ENCODE measurements at places on chromosomes 11 and 22.

- DNase-seq, result no peak
Observed at GRCh38 chr11:61930933-61931332, 13.6 kb upstream of the RAB3IL1 start.

GRCh38 chr11:126430581-126431335 is 75.3 kb downstream of the ST3GAL4 start:
- no peak for DNase-seq

GRCh38 chr11:45453721-45454120 is 167.6 kb upstream of the SYT13 start:
- DNase-seq, result no peak

DNA sequence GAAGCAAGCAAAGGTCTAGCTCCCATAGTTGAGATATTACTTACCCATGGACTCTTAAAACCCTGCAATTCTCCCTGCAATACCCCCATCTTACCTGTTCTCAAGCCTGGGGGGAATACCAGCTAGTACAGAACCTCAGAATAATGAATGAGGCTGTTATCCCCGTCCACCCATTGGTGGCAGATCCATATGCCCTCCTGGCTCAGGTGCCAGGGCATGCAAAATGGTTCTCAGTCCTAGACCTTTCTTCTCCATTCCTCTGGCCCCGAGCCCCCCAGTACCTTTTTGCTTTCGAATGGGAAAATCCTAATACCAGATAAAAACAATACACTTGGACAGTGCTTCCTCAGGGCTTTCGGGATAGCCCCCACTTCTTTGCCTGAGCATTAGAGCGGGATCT is 86.4 kb downstream of the PIWIL4 start:
- DNase-seq, result no peak

DNA sequence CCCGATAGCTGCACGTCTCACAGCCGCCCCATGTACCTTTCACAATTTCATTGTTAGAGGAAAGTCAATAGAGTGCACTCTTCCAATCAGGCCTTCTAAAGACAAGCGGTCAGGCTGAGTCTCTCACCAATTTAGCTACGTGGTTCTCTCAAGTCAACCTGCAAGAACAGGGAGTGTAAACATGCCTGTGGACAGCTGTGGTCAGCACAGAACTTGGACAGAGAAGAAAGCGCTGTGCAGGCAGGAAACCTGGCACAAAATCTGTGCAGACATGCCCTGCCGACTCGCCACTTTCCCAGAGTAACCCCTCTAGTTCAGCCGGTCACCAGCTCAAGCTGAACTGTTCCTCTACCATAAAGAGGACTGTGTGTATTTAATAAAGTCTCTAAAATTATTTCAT is 39.5 kb downstream of the CHKA start:
- no peak for DNase-seq

DNA sequence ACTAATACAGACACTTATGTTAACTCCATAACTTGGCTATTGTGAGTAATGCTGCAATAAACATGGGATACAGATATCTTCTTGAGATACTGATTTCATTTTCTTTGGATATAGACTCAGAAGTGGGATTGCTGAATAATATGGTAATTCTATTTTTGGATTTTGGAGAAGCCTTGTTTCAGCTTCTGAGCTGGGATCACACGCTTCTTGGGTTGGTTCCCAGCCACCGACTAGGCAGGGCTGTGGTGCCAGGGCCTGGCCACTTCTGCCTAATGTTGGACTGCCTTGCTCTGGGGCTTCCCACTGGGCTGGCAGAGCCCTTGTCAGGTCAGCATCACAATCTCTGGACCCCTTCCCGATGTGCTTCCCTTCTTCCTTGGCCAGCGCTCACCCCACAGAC is 14.0 kb upstream of the MCHR1 start:
- DNase-seq, result no peak

- DNase-seq, result no peak
Observed at GRCh38 chr11:69899957-69900821, 81.0 kb upstream of the FGF3 start.

DNA sequence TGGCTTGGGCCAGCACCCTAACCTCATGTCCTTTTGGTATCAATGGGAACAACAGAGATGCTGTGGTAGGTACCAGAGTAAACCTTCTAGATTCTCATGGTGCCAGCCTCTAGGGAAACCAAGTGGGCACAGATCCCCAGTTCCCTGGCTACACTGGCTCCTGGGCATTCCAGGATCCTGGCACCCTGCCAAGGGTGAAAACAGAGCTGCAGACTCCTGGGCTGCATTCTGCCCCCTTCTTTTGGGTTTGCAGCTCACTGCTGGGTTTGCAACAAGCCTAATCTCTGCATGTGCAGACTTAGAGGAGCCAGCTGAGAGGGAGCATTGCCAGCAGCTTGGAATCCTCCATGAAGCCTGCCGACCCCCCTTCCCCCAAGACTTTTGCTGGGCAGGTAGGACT is 30.6 kb downstream of the PRDM11 start:
- DNase-seq, result no peak

GRCh38 chr22:45910928-45911467 is 66.0 kb downstream of the WNT7B start:
- no peak for DNase-seq

DNA sequence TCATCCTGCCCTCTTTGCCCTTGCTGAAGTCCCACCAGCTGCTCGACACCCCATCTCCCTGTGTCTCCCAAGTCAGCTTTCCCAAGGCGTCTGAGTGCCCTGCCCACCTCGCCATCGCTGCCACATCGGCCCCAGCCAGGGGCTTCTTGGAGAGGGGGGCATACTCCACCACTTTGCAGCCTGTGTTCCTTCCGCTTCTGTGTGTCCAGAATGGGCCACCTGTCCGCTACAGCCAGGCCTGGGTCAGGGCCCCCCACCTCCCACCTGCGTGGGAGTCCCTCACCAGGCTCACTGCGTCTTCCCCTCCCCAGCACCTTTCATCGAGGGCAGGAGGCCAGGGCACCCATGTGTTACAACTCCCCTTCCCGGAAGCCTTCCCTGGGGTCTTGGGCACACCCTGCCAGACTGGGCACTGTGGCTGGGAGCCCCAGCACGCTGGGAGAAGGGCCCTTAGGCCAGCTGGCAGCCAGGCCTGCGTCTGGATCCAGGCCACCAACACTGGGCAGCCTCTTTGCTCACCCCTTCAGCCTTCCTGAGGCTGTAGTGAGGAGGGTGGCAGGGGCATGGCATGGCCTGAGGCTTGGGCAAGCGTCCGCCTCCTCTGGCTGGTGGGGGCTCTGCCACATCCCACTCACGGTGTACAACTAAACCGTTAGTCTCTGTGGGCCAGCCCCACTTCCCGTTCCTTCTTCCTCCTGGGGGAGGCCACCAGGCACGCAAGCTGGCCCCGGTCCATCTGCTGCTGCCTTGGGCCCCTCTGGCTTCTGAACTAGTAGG is 13.4 kb downstream of the CPT1A start:
- no peak for DNase-seq

DNA sequence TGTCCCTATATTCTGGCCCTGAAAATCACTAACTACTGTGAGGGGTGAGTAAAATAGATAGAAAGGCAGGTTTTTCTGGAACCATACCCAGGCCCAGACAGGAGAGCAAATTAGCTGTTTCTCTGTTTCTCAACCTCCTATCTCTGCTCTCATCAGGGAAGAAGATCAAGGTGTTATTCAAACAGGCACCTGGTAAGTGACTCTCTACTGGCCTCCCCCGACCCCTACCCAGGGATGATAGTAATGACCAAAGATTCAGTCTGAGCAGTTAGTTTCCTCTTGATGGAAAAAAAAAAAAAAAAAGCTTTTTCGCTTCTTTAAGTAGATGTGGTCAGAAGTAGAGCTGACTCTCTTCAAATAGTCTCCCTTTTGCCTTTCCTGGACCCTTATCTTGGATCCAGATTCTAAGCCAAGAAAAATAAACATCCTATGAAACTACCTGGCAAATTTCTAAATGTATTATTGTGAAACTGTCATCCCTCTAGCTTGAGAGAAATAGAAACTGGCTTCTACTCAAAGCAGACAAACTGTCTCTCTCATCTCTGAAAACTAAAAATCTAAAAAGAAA is 9.9 kb downstream of the LRRC4C start:
- no peak for DNase-seq

DNA sequence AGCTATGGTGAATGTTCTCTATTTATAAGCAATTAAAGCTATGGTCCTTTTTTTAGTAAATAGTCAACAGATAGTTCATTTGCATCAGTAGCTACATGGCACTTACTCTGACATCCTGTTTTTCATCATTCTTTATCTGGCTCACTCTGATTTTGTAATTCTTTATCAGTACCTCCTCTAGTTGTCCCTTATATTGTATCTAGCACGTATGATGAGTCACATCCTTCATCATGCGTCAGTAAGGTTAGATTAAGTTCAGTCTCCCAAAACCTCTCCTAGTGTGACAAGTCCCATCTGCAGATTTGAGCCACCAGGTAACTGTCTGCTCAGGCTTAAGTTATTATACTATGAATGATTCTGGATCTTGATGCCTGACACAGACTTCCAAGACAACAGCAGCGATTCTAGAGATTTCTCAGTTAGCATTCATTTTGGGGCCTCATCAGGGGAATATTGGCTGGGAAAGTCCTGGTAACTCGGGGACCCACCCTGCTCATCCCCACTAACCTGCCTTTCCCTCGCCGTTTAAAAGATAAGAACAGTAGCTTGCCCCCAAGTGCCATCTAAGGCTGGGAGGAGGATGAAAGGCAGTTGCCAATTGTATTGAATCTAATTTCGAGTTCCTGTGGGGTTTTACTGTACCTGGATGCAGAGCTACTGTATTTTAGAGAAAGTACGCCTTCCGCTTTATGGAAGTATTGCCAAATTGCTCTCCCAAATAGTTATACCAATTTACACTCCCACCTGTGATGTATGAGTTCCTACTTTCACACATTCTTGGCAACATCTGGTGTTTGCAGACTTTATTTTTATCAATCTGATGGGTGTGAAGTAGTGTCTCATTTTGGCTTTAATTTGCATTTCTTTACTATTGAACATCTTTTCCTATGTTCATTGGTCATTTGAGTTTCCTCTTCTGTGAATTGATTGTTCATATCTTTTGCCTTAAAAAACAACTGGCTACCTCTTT is 55.9 kb downstream of the ZC3H12C start:
- DNase-seq, result no peak

- DNase-seq, result no peak
Observed at GRCh38 chr22:41579297-41579996, 10.2 kb downstream of the PMM1 start.

GRCh38 chr11:65787649-65788622 is 1.1 kb downstream of the OVOL1 start:
- no peak for DNase-seq

DNA sequence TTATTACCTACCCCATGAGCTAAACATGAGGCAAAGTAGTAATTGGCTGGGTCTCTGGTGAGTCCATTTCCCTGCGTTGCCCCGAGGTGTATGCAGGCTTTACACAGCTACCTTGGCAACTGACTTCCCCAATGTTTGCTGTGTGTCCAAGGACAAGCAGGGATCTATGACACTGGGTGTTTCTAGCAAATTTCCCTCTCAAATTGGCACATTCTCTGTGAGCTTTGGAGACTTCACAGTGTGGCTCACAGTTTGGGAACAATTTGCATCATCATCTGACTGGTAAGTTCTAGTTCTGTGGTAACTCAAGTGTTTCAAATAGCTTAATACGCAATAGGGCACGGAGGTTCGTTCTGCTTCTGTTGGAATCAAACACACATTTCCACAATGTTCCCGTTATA is 12.5 kb downstream of the NNMT start:
- no peak for DNase-seq

- no peak for DNase-seq
Observed at GRCh38 chr11:70505761-70506657, 107.7 kb downstream of the CTTN start.

DNA sequence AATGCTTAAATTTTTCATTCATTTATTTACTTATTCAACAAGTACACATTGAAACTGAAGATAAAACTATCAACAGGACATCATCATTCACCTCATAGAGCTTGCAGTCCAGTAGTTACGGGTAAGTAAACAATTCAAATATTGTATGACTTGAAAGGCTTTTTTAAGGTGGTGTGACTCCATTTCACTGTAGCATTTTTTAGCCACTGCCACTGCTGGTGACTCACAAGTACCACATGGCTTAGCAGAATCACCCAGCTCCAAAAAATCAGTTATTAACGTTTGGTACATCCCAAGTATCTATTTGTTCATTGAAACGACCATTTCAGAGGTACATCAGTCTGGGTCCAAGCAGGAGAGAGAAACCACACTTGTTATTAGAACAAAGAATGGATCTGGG is 427.9 kb upstream of the DDI1 start:
- no peak for DNase-seq

DNA sequence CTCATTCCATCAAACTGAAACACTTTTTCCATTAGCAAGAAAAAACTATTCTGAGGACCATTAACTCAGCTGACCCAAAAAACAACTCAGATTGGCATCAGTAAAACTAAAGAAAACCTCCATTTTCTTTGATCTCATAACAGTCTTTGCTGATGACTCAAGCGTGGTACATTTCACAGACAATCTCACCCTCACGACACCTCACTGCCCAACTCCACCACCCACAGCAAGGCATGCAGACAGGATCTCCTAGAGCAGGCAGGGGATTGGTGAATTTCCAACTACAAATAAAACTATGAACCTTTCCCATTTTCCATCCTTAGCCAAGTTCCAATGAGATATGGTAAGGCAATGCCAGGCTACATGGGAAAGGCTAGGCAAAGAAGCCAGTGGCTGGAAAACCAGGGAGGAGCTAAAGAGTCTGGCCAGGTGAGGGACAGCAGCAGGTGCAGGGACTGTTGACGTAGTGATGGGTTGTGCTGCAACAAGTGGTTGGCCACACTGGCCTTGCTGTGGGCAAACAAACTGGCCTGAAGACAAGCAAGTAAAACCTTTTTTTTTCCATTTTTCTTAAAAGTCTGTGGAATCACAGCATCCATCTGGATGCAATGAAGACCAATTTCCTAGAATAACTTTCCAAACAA is 97.2 kb downstream of the SERGEF start:
- no peak for DNase-seq

Measured in tibial nerve (tissue), 4 donors.